ENCODE measurements at places on chromosomes 5 and 9.
A peak's percentile ranks its signal among the peaks of the same experiment; 100 is the strongest.

DNA sequence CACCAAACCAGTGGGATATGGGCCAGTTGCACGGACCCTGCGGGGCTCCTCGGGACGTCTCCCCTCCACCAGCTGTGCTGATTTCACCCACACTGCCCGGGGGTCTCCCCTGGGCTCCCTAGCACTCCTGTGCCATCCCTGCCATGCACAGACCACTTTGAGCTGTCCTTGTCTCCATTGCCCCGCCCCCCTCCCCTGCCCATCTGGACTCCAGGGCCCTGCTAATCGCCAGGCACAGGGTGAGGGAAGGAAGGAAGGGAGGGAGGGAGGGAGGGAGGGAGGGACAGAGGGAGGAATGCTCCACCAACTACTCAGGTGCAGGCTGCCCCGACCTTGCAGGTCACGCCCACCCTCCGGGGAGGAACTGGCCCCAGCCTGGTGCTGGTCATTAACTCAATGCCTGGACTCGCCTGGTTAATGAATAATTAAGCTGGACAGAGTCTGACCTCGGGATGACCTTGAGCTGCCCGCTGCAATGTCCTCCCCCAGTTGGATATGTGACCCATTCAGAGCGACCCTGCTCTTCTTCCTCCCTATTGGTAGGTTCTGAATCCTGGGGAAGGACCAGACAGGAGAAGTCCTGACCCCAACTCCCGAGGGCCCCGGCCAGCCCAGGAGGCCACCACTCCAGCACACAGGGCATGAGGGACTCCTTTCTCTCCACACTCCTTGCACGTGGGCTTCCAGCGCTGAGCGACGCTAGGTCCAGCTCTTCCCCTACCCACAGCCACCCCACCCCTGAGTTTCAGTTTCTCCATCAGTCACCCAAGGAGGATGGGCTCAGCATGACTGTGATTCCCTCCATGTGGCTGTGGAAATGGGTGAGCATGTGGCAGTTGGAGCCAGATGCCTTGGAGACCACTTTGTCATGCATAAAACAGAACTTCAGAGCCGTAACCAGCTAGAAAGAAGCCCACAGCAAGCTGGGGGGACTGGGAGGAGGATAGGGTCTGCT is 62.1 kb downstream of the C9orf50 start:
- DNase-seq: no peak

DNA sequence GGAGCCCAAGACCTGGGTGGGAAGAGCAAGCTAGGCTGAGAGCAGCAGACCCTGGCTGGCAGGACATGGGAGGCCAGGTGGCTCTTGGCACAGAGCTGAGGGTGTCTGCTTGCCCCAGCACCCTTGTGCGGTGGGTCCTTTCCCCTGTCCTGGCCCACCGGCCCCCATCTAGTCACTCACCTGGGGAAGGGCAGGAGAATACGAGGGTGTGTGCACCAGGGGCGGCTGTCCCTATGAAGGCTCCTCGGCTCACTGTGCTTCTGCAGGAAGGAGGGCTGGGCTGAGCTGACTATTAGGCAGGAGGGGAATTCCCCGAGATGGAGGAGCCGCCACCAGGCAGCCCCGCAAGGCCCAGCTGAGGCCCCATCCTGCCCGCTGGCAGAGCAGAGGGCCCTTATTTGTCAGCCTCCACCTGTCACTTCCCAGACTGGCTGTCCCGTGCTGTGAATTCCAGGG is 6.1 kb upstream of the TNIP1 start:
- DNase-seq: no peak

- DNase-seq: peak; percentile 16
Measured at GRCh38 chr9:72428329-72428728, 63.3 kb upstream of the ZFAND5 start.

DNA sequence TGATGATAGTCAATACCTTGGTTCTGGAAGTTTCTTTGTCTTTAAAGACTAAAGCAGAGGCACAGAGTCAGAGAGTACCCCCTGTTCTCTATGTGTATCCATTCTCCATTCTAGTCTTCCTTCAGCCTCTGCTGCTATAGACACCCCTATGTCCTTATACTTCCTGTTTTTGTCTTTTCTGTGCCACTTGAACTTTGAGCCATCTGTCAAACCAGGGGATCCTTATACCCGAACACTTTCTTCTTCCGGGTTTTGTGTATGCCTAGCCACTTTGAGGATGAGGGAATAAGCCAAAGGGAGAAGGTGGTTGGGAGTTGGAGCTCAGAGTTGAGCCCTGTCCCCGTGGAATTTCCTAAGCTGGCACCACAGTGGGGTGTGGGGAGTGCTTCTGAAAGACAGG is 61.1 kb upstream of the IL6ST start:
- DNase-seq: no peak

DNA sequence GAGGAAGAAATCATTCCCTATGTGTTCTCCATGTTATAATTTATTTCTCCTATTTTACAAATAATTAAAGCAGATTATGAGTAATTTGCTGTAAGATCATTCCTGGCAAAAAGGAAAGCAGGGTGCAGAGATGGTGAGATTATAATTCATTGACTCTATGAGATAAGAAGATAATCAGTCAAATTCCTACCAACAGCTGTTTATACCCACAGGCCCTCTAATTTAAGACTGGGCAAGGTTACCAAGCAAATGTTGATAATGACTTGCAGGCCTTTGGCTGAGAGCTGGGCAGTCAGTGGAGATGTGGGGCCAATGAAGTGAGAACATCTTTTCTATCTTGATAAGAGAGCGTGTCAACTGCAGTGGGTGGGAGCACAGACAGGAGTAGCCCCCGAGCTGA is 222.7 kb downstream of the ICE1 start:
- no peak for DNase-seq

- no peak for DNase-seq
Measured at GRCh38 chr5:58486290-58486689, 4.9 kb upstream of the GAPT start.

GRCh38 chr5:74575741-74576538 is 64.6 kb downstream of the ENC1 start:
- DNase-seq: peak; percentile 92

GRCh38 chr5:23655674-23656073 is 148.3 kb downstream of the PRDM9 start:
- DNase-seq: peak; percentile 83

DNA sequence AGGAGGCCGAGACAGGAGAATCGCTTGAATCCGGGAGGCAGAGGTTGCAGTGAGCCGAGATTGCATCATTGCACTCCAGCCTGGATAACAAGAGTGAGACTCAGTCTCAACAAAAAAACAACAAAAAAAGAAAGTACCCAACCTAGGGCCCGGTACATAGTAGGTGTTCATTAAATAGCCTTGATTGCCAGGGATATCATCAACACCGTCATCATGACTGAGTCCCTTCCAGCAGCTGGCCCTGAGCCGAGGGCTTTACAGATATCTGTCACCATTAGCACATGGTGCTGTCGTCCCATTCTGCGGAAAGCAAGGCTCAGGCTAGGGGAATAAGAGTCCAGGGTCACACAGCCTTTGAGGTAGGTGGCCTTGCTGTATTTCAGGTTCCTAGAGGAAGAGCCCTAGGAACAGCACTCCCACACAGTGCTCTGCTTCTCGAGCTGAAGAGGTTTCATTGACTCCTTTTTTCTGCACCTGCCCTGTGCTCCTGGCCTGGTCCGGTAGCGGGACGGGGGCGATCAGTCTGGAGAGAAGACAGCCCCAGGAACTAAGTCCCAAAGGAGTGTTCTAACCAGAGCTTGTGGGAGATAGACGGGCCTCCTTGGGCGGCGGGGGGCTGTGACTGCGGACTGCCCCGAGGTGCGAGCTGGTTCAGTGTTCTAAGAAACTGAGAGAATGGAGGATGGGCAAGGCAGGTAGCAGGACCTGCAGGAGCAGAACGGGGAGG is 48.2 kb downstream of the CXXC5 start:
- no peak for DNase-seq

- DNase-seq: no peak
Measured at GRCh38 chr5:35023391-35024178, 24.2 kb downstream of the AGXT2 start.

GRCh38 chr5:6659941-6660684 is 26.9 kb downstream of the SRD5A1 start:
- DNase-seq: no peak

DNA sequence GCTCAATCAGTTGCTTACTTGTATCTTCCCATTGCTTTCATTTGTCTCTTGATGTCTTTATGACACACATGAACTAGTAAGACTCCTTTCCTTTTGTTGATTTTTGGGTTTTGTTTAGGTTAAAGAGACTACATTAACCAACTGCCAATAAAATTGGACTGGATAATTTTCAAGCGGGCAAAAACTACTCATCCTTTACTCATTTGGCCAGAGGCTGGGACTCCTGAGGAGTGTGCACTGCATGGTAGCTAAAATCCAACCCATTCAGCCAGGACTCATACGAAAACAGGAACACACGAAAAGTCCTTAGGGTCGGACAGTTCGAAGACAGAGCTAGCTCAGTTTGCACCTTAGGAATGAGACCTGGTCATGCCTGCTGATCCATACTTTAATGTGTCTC is 6.0 kb downstream of the SLC46A2 start:
- peak; percentile 35 for DNase-seq

- peak; percentile 38 for DNase-seq
Measured at GRCh38 chr5:33612386-33612785, 171.6 kb downstream of the TARS1 start.

DNA sequence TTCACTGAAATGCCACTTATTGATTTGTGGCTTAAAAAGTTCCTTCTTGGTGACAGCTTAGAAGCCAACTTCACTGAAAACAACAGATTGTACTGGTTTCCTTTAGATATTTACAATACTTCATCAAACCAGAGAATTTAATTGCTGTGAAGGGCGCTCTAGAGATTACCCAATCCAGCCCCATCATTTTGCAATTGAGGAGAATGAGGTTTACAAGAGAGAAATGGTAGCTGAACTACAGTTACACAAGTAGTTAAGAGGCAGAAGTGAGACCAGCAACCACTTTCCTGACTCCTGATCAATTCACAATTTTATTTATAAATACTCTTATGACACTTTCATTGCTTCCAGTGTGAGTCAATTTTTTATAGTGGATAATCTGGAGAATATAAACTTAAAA is 103.5 kb upstream of the APC start:
- no peak for DNase-seq

DNA sequence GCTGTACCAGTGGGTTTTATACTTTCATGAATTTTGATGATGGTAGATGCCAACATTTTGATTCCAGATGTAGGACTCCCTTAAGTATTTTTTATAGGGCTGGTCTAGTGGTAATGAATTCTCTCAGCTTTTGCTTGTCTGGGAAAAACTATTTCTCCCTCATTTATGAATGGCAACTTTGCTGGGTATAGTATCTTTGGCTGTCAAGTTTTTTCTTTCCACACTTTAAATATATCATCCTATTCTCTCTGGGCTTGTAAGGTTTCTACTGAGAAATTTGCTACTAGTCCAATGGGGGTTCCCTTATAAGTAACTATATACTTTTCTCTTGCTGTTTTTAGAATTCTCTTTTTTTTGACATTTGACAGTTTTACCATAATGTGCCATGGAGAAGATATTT is 629.3 kb downstream of the NR2F1-AS1 start:
- DNase-seq: no peak

DNA sequence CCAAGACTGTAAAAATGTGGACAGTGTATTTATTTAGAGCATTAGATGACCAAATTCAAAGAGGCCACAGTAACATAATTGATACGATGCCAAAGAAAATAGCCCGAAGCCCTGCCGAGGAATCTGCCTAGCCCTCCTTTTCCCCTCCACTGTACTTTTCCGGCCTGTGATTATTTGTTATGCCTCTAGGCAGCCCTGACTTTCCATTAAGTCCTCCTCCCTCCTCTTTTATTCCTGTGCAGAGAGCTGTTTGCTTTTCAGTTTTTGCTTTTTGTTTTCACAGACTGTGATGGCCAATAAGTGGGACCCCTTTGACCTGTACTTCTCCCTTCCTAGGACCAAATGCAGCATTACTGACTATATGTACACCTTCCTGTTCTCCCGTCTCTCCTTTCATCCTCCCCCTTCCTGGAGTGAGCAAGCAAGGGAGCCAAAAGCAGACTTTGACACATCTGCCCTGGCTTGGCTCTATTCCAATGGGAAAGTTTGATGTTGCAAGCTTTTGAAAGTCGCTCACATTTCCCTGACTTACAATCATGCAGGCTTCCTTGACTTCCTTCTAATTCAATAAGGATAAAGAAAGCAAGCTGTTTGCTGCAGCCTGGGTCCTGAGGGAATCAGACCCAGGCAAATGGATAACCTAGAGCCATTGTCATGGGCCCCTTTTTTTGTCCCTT is 76.1 kb downstream of the NREP start:
- DNase-seq: peak; percentile 96

DNA sequence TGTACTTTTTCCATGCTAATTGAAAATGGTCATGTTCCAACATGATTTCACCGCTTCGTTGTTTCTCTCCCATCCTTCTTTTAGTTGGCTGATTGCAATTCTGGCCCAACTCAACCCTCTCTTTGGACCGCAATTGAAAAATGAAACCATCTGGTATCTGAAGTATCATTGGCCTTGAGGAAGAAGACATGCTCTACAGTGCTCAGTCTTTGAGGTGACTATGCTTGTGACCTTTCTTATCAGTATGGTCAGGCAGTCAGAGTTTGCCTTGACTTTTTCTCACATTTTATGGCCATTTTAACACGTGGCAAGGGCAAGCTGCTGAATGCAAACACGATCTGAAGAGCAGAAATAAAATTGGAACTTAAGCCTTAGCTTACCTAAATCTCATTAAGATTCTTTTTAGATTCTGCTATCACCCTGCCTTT is 36.0 kb upstream of the CREBRF start:
- no peak for DNase-seq

GRCh38 chr5:103224118-103224893 is 34.3 kb upstream of the MACIR start:
- DNase-seq: peak; percentile 55

DNA sequence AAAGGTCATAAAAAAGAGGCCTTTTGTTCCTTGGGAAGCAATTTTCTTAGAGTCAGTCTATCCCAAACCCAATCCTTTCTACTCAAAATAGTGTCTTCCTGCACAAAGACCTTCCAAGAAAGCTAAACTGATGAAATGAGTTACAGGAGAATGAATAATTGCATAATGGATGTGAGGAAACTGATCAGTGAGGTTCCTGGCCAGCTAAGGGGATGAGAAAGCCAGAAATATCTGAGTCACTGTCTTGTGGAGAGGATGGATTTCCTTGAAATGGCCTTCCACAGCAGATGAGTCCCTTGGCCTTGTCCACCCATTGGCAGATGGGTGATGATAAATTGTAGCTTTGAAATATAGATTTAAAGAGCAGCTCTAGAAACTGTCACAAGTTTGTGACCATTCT is 756.1 kb downstream of the DNAH5 start:
- peak; percentile 14 for DNase-seq

GRCh38 chr9:5515261-5515650 is 4.9 kb downstream of the PDCD1LG2 start:
- DNase-seq: no peak

- no peak for DNase-seq
Measured at GRCh38 chr9:133368249-133368881, 7.5 kb downstream of the SURF4 start.

GRCh38 chr9:130193531-130194377 is 21.6 kb downstream of the NCS1 start:
- DNase-seq: no peak

GRCh38 chr5:1055896-1056610 is 47.5 kb downstream of the NKD2 start:
- no peak for DNase-seq

- peak; percentile 16 for DNase-seq
Measured at GRCh38 chr9:130368631-130369103, 76.1 kb upstream of the ASS1 start.

GRCh38 chr5:135271533-135272310 is 127.3 kb downstream of the MACROH2A1 start:
- peak; percentile 5 for DNase-seq

All from mammary epithelial cell (primary cell).